GM23248 (cell line): ENCODE measurements at places on chromosomes 11 and 22. TPM values are rescaled to one million over a fixed set of nuclear protein-coding genes. Genes with fewer than 3 reads are reported as not detected.
A peak's percentile ranks its signal among the peaks of the same experiment; 100 is the strongest.

MYBPC3 gene
- not detected in 2 replicates for total RNA-seq

XKR3 gene
- not detected in 2 replicates for total RNA-seq

DGAT2 gene
- total RNA-seq = 7.6 and 10.0 TPM in 2 replicates

TYR gene
- not detected in 2 replicates for total RNA-seq

SLC5A1 gene
- not detected in 2 replicates for total RNA-seq

NAP1L4 gene
- total RNA-seq = 57.4 and 68.8 TPM in 2 replicates

MISFA gene
- not detected in 2 replicates for total RNA-seq

LARGE1 gene
- total RNA-seq = 10.5 and 12.8 TPM in 2 replicates

DNA sequence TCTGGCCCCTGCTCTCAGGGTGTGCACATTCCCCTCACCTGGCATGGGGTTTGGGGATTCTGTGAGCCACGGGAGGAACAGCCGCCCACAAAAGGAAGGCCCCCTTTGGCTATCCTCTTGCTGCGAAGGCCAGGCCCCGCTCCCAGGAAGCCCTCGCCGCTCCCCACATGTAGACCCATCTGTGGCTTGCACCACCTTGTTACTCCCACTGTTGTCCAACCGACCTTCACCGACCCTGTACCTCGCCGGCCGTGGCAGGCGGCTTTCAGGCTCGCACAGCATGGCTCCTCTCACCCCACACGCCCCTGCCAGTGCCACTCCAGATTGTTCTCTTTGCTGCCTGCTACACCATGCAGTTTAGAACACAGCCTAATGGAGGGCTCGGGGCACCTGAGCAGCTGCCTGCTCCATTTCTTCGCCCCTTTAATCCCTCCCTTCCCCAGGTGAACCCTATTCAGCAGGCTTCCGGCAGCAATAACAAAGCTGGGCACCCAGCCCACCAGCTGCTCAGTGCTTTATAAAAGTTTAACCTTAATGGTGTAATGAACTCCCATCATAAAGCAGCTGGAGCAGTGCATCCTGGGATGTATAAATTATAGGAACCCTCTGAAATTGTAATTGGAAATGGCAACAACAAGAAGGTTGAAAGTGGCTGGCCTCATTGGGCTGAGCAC lies 10.7 kb downstream of the DAGLA start:
- DNase-seq = no peak

DNA sequence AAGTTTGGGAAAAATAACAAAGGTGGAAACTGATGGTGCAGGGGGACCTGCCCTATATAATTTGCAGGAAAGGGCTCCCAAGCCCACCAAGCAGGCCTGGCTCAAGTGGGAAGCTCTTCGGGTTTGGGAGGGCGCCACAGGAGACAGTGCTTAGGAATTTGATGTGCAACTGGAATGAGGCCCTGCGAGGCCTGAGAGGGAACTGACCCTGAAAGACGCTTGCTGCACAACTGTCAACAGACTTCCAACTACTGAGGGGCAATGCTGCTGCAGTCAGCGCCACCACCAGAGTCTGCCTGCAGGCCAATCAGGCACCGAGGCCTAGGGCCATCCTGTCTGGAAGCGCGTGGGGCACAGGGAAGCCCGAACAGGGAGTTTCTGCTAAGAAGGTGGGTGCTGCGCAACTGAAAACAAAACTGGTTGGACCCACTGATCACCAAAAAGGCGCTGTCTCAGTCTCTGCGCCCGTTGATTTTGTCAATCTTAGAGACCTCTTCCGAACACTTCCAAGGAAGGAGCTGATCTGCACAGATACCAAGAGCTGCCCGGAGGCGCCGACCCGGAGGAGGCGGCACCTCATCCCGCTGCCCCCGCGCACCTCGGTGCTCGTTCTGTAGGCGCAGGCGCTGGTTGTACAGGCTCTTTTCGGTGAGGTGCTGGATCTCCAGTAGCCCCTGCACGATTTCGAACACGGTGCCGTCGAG lies 667 bp downstream of the DGCR6L start:
- DNase-seq = peak; percentile 59

- DNase-seq = peak; percentile 62
Measured at GRCh38 chr11:130940706-130941105, 24.4 kb upstream of the SNX19 start.

DNA sequence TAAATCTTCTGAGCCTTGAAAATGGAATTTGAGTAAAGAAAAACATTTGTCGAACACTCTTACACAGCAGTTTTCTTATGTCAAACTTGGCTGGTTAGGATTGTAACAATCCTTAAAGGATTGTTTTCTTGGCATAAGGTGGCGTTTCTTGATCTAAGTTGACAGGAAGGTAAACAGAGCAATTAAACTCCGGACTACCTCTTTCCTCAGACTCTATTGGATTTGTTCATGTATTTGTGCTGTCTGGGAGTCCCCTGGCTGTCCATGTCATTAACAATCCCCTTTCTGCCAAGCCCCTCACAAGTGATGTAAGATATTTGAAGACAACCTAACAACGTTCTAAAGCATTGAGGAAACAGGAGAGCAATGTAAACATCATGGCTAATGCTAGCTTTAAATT lies 222.5 kb upstream of the SNX19 start:
- no peak for DNase-seq

- no peak for DNase-seq
Measured at GRCh38 chr22:46338636-46339035, 3.1 kb downstream of the TRMU start.

GRCh38 chr11:32062540-32062939 lies 28.3 kb upstream of the RCN1 start:
- DNase-seq = no peak

GRCh38 chr11:102530558-102530957 lies at the start of gene MMP7:
Gene MMP7, minus strand, starts transcription at chr11:102530747. Its CDS starts 47 bp downstream, at chr11:102530700.
- DNase-seq = peak; percentile 69

GRCh38 chr22:31532060-31532459 lies 35.7 kb downstream of the SFI1 start:
- peak; percentile 23 for DNase-seq

DNA sequence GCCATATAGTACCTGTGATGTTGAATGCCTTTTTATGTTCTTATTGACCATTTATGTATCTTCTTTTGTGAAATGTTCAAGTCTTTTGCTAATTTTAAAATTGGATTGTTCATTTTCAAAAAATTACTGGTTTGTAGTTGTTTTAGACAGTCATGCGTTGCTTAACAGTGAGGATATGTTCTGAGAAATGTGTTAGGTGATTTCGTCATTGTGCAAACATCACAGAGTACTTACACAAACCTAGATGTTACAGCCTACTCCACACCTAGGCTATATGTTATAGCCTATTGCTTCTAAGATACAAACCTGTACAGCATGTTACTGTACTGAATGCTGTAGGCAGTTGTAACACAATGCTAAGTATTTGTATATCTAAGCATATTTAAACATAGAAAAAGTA lies 32.5 kb downstream of the PDE3B start:
- DNase-seq = no peak

GRCh38 chr22:35883031-35883620 lies 145.5 kb downstream of the RBFOX2 start:
- peak; percentile 71 for DNase-seq

- no peak for DNase-seq
Measured at GRCh38 chr22:48218889-48219420, 1456.5 kb downstream of the TBC1D22A start.

DNA sequence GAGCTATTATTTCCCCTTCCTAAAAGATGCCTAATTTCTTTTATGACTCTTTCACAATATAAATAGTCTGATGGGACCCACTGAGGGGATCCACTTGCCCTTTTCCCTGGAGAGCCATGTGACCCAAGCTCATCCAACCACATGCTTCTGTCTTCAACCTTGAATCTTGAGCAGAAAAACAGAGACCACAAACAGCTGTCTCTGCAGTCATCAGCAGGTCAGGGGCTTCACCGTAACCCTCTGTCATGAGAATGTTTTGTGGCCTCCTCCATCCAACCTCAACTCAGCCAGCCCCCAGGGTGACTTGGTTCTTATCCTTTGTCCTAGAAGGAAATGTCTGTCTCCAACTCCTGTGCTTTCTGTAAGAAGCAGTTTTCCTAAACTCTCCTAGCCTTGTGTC lies 129.6 kb upstream of the POU2AF2 start:
- no peak for DNase-seq

DNA sequence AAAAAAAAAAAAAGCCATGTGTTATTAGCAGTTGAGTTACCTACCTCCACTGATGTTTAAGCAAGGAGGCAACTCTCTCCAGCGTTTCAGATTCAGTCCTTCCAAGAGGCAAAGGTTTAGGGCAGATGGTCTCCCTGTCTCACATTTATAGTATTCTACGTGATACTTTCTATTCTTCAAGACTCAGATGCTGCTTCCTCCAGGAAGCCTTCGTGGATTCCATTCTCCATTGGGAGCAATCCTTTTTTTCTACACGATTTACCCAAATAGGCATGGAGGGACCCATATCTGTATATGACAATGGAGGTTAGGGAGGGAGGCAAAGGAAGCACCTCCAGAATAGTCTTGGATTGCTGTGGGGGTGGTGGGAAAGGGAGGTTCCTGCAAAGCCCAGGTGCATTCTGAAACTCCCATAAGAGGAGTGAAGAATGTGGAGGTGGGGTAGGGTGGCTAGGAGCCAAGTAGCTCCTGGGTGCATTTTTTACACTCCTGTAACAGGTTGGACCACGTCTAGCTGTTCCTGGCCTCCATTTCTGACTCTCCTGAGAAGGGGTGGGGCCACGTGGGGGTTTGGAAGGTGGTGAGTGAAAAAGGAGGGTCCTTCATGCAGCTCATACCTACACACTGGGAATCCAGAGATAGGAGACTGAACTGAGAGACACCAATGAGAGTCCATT lies 16.2 kb downstream of the YPEL4 start:
- DNase-seq = no peak

- no peak for DNase-seq
Measured at GRCh38 chr22:41057076-41057475, 35.3 kb upstream of the EP300 start.

- DNase-seq = peak; percentile 77
Measured at GRCh38 chr22:46052801-46053562, 76.0 kb upstream of the WNT7B start.

DNA sequence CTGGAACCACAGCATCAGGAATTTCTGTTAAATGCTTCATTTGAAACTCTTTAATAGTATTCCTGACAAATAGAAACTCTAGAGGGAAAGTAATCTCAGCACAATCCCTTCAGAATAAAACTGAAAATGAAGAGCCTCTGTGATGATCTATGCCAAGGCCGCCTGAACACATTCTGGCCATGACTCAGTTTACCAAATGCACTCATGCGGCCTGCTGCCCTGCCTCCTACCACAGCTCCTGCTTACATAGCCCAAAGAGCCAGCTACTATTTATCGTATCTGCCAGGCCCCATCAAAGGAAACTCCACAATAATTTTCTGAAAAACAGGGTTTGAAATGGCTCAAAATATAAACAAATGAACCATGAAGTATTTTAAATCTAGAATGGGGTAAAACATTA lies 27.0 kb downstream of the ARL14EP start:
- no peak for DNase-seq

- no peak for DNase-seq
Measured at GRCh38 chr11:97968071-97968470, 1052.7 kb upstream of the CNTN5 start.

GRCh38 chr22:19729507-19729906 lies 6.2 kb downstream of the GP1BB start:
- no peak for DNase-seq

- no peak for DNase-seq
Measured at GRCh38 chr22:37425800-37426705, 1.2 kb downstream of the ELFN2 start.

DNA sequence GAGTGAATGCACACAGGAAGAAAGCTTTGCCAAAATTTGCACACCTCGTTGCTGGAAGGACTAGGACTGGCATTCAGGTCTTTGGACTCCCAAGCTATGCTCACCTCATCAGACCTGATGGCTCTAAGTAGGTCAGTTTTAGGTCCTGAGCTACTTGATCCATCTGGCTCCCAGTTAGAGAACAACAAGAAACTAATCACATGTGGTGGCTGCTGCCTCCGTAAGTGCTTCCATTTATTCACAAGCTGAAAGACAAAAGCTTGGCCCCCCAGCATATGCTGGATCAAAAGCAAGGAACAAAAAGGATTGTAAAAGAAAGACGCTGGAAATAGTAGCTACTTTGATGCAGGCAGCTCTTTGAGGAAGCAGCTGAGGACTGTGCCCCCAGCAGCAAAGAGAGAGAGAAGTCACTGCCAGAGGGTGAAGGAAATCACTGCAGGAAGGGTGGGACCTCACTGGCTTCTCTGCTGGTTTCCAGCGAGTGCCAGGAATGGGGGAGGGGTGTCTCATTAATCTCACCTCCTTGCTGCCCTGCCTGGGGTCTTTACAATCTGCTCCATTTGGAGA lies 268.9 kb downstream of the KIRREL3 start:
- no peak for DNase-seq

DNA sequence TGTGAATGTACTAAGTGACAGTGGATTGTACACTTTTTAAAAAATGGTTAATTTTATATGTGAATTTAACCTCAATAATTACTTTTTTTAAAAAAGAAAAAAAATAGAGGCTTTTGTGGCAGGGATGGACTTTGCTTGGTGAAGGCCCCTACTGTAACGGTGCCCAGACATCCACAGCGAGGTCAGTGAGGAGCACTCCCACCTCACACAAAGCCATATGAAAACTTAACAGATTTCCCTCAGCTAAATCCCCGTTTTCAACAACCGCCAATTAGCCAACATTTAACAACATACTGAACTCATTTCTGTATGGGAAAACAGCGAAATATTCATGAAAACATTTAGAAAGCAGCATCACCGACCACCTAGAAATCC lies 642 bp upstream of the C11orf58 start:
- no peak for DNase-seq

- DNase-seq = no peak
Measured at GRCh38 chr11:104649002-104649401, 249.3 kb downstream of the CASP12 start.

GRCh38 chr11:67372993-67373647 lies at the start of gene CLCF1:
Gene CLCF1, minus strand, starts transcription at chr11:67373598. Its CDS starts 59 bp downstream, at chr11:67373539.
- peak; percentile 75 for DNase-seq

GRCh38 chr11:68432874-68433273 lies 27.7 kb upstream of the PPP6R3 start:
- DNase-seq = no peak

- DNase-seq = peak; percentile 45
Measured at GRCh38 chr22:39135092-39135896, 17.2 kb downstream of the CBX7 start.

GRCh38 chr11:66912361-66912760 lies 45.8 kb downstream of the PC start:
- no peak for DNase-seq

DNA sequence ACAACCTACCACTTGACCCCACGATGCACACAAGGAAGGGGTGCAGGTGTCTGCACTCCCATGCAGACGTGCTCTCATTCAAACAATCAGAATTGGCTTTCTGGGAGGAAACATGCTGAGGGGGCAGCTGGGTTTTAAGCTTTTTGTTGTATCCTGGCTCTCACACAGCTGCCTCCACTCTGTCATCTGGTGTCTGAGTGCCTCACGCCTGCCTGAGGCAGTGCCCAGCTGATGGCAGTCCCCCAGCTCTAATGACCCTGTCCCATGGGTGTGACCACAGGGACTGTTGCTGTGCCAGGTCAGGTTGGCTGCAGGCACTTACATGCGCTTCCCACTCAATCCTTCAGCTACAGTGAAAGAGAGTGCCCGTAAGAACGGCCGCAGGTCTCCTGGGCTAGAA lies 53.7 kb downstream of the ARFGAP3 start:
- DNase-seq = no peak
